ENCODE measurements at places on chromosomes 13 and 19.

GRCh38 chr13:65784088-65784816 is 1445.9 kb downstream of the PCDH9 start:
- no peak for DNase-seq

- no peak for DNase-seq
Measured at GRCh38 chr19:35715981-35716800, 1.6 kb upstream of the KMT2B start.

- DNase-seq = no peak
Measured at GRCh38 chr13:65499256-65499655, 1730.9 kb downstream of the PCDH9 start.

- DNase-seq = no peak
Measured at GRCh38 chr13:47287291-47287751, 390.5 kb upstream of the HTR2A start.

DNA sequence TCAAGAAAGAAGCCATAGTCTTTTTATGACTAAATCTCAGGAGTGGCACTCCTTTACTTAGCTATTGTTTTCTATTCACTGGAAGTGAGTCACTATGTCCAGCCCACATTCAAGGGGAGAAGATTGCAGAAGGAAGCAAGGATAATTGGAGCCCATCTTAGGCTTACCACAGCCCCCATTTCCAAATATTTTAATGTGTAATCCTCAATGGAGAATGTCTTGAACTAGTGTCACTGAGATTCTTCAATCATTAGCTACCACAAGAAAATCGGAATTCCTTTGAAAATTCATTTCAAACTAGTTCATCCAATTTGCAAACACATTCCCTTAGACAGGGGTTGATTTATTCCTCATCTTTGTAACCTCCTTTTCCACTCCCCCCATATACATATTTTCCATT is 84.7 kb downstream of the DLEU7 start:
- no peak for DNase-seq

DNA sequence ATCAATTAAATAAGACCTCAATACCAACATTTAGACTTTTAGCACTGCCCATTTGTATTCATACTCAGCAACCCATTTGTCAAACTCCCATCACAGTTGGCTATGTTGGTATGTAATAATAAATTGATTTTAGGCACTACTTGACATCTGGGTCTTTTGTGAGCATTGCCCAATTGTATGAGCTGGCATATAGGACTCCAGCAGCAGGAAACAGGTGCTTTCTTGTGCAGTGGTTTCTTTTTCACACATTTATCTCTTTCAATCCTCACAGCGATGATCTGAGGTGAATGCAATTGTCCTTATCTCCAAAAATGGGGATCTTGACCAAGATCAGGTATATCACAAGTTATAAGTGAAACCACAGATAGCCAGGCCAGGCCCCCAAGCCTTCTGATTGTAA is 96.9 kb upstream of the OXGR1 start:
- no peak for DNase-seq

DNA sequence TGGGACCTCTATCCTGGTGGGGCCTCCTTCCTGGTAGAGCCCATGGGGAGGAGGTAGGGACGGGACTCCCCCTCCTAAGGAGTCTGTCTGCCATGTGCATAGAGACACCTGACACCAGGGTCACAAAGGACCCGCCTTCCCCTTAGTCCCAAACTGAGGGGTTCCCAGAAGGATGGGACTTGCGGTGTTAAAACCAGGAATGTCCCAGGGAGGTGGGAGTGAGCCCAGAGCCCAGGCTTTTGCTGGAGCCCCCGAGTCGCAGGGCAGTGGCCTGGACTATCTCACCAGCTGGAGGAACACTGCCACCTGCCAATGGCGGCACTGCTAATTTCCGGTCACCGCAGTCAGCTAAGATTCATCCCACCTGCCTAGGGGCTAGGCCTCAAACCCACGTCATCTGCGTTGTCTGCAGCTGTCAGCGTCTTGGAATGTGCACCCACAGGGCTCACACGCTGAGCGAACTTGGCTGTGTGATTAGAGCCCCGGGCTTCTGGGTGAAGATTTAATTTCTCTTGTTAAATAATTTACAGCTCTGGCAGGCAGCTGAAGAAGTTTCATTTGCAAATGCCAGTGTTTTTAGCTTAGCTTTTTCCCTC is 31.9 kb upstream of the ATP11A start:
- no peak for DNase-seq

GRCh38 chr19:15934332-15935078 is at the start of gene CYP4F11:
Gene CYP4F11, minus strand, starts transcription at chr19:15934529. Its CDS starts 121 bp downstream, at chr19:15934408.
- DNase-seq = no peak

Measured in CD4-positive, alpha-beta T cell treated with Interferon gamma for 1 hour (primary cell).